ENCODE measurements at places on chromosomes 11 and 22.

- no peak for DNase-seq
These were observed 175.2 kb downstream of the NELL1 start for GRCh38 chr11:20844630-20845029.

DNA sequence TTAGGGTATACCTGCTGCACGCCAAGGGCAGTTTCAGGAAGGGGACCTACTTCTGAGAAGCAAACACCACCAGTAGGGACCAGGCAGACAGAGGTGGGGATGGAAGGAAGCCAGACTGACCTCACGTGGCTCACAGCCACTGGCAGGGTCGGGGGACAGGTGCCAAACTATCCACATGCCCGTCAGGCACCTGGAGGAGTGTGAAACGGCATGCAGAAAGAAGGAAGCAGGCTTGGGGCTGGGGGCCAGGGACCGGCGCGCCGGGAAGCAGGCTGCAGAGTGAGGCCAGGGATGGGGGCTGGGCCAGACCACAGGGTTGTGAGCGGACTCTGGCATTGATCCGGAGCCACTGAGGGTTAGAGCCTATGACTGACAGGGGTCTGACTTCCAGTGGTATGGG, 47.5 kb downstream of the CDKN1C start:
- DNase-seq, result no peak

DNA sequence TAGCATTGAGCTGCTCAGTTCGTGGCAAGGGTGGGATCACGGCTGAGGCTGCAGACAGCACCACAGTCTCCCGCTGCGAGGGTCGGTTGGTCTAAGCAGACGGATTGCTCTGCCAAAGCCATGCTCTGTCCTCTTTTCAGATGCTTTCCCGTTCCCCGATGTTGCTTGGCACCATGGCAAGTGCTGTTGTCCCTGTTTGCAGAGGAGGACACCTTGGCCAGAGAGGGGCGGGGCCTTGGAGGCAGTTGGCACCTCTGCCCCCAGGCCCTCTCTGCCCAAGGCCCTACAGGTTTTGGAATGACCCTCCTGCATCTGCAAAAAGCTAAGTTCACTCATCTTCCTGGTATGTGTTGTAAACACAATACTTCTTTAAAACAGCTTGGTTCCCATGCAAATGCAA, 11.6 kb downstream of the CCDC157 start:
- no peak for DNase-seq

- peak; percentile 59 for DNase-seq
These were observed 700 bp upstream of the STX3 start for GRCh38 chr11:59754494-59754858.

DNA sequence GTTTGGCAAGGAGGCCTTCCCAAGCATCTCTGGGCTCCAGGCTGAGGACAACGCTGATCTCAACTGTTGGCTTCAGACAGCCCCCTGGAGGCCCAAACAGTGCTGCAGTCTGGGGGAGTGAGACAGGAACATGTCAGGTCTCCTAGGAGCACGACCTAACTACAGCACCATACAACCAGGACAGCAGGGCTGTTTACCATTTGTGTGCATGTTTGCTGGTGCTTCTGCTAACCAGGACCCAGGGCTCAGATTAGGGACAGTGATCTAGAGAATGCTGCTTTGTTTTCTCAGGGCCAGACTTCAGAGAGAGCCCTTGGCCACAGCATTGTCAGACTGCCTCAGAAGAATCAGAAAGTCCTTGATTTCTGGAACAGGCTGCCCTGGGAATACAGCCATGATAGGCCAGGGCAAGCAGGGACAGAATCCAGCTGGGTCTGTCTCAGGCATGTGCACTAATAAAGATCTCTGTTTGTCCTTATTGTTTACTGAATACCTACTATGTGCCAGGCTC, 126.5 kb downstream of the VPREB1 start:
- no peak for DNase-seq

DNA sequence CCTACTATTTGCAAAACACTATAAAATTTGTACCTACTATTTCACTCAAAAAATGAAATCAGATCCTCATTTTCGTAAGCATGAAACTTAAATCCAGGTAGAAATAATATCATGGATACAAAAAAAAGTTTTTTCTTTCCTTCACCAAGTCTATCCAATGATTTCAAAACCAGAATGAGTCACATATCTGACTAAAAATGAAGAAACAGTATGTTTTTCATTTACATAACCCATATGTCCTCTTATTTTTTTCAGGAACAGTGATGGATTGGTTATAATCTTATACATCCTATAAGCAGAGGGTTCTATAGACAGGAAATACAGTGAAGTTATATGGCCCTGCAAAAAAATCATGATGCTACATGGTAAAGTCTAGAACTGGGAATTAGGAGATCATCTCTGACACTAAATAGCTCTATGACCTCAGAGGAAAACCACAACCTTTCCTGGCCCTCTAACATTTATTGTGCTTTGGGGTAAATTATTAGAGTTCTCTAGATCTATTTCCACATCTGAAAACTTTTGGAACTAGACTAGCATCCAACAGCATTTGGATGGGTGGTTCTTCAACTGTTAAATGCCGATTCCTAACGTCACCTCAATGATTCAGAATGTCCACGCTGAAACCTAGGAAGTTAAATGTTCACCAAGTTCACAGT, 10.9 kb downstream of the MTMR2 start:
- DNase-seq, result no peak

DNA sequence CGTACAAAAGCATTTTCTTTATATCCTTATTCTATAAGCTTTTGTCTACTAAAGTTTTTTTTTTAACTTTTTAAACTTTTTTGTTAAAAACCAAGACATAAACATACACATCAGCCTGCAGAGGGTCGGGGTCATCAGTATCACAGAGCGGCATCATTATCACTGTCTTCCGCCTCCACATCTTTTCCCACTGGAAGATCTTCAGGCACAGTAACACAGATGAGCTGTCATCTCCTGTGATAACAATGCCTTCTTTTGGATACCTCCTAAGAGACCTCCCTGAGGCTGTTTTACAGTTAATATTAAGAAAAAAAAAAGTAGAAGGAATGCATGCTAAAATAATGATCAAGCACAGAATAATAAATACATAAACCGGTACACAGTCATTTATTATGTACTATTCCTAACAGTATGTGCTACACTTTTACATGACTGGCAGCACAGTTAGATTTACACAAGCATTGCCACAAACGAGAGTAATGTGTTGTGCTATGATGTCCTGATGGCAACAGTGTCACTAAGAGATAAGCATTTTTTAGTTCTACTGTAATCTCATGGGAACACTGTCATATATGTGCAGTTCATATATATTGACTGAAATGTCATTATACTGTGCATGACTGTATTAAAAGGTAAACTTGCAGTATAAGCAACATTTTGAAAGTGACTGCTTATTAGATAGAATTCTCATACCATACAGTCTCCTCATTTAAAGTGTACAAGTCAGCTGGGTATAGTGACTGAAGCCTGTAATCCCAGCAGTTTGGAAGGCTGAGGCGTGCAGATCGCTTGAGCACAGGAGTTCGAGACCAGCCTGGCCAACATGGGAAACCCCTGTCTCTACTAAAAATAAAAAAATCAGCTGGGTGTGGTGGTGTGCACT, 58.6 kb downstream of the KDM2A start:
- DNase-seq, result no peak

GRCh38 chr11:120457996-120458395, 53.6 kb upstream of the GRIK4 start:
- DNase-seq, result no peak

- no peak for DNase-seq
These were observed 409.8 kb downstream of the LARGE1 start for GRCh38 chr22:33510429-33510904.

GRCh38 chr11:77471558-77472193, 2.2 kb downstream of the PAK1 start:
- DNase-seq, result no peak

GRCh38 chr11:17439316-17439782, 37.3 kb downstream of the ABCC8 start:
- no peak for DNase-seq

Measured in GM13976 (cell line).